ENCODE measurements at places on chromosomes 6 and 20. TPM values are rescaled to one million over a fixed set of nuclear protein-coding genes. Genes with fewer than 3 reads are reported as not detected.

GRM1 gene
- 5.6 TPM for total RNA-seq

GRCh38 chr6:15510536-15511247, 152.1 kb downstream of the DTNBP1 start:
- no peak for DNase-seq

SGK2 gene
- total RNA-seq: 6.2 TPM

GRCh38 chr6:166342349-166343149, at the start of gene SFT2D1:
Gene SFT2D1 (minus strand): TSS chr6:166342545. CDS start chr6:166342481, 64 bp downstream.
- DNase-seq: peak; percentile 91

GRCh38 chr20:48292806-48293205, 507.5 kb upstream of the SULF2 start:
- DNase-seq: no peak

SGK1 gene
- 154 TPM for total RNA-seq

GRCh38 chr6:10597499-10598001, 76.4 kb downstream of the GCNT2 start:
- no peak for DNase-seq
